Islet precursor cell (in vitro differentiated cells): ENCODE measurements at places on chromosomes 12 and 14.

- DNase-seq: peak; percentile 53
These were observed 25.6 kb downstream of the EMP1 start for GRCh38 chr12:13222076-13222475.

- DNase-seq: no peak
These were observed 11.8 kb upstream of the KSR2 start for GRCh38 chr12:117980616-117981015.

DNA sequence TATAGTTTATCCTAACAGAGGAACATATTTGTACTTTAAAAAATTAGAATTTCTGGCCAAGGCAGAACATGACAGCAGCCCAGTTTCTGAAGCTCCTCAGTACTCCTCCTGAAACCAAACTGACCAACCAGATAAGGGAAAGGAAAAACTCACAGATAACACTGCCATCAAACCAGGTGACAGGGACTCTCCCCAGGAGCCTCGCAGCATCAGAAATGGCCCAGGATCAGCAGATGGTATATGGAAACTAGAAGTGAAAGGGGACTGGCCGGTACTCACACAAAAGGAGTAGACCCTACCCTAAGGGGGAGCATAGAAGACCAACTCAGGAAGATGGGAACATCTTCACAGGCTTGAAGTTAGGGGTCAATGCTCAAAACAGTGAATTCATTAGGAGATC lies 22.0 kb downstream of the GALC start:
- no peak for DNase-seq

- no peak for DNase-seq
These were observed 328.9 kb downstream of the TMTC2 start for GRCh38 chr12:83015390-83016217.

DNA sequence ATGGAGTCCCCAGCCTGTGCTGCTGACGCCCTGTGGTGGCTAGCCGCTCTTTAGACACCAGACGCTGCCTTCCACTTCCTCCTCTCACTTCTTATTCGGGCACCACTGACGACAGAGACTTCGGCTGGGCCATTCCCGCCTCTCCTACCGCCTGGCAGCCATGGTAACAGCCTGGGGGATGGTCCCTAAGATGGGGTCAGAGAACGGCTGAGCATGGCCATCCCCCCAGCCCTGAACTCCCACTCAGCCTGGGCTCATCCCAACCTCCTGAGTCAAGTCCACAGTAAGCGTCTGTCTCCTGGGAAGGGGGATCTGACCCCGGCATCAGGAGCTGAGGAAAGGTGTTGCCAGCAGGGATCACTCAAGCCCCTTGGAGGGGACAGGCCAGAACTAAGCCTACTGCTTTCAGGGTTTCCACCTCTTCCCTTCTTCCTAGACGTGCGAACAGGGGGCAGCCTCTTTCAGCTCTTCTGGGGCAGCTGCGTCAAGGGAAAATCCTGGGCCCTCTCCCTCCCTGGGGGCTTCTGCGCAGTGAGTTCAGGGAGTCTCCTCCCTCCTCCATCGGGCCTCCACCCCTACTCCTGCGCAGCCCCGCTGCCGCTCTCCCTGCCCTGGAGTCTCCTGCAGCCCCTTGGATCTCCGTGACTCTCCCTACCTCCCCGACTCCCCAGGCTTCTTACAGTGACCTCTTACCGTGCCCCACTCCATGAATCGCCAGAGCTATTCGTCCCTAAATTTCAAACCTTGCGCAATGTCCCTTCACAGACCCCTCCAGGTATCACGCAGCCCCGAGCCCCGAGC lies 643 bp upstream of the TAMALIN start:
- peak; percentile 79 for DNase-seq

- no peak for DNase-seq
These were observed 14.1 kb downstream of the CLEC7A start for GRCh38 chr12:10115890-10116289.

DNA sequence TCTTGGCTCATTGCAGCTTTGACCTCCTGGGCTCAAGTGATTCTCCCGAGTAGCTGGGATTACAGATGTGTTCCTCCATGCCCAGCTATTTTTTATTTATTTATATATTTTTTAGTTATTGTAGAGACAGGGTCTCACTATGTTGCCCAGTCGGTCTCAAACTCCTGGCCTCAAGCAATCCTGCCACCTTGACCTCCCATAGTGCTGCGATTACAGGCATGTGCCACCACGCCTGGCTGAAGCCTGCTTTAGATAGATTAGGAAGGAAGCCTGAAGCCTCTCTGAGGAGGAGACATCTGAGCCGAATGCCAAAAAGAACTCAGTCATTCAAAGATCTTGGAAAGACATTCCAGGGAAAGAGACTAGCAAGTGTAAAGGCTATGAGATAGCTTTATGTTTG lies 10.2 kb downstream of the INHBC start:
- no peak for DNase-seq

DNA sequence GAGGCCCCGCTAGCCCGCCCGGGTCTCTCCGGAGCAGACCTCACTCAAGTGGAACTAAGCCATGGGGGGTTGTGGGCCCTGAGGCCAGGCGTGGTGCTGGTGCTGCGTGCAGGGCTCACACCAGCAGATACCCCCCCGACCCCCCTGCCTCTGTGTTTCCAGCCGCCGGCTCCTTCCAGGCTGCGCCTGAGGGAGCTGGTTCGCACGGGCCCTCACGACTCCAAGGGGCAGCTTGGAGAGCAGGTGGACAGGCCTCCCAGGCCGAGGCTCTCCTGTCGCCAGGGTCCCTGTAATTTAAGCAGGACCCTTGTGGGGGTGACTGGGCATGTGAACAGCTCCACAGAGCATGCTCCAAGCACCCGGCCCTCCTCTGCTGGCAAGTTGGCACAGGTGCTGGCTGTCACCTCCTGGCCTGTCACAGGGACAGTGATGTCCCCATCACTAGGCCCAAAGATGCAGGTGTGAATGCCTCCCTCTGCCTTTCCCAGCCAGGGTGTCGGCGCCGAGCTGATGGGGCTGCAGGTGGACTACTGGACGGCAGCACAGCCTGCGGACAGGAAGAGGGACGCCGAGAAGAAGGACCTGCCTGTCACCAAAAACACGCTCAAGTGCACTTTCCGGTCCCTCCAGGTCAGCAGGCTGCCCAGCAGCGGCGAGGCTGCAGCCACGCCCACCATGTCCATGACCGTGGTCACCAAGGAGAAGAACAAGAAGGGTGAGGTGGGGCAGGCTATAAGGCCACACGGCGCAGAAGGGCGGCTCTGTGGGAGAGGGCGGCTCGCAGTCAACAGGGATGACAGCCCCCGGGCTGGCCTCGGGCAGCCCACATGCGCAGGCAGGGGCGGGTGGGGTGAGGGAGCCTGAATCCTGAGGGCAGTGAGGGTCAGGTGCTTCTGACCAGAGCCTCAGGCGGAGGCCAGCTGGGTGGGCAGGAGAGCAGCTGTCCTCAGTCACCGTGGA lies 5.9 kb upstream of the TEX22 start:
- DNase-seq: peak; percentile 50

DNA sequence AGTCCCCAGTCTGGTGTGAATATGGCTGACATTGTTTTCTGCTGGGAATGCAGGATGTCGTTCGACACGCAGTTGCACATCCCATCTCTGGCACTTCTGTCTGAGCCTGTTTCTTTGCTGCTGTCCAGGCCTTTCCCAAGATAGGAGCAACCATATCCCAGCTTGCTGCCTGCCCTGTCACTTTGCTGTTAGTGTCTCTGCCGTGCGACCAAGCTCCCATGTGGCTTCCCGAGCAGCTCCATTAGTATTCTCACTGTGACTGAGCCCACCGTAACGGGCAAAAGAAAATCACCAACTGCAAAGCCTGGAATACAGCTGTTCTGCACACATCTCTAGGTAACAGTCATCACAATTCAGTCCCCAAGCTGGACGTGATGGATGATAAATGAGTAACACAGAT lies 66.0 kb upstream of the CPSF6 start:
- DNase-seq: no peak

DNA sequence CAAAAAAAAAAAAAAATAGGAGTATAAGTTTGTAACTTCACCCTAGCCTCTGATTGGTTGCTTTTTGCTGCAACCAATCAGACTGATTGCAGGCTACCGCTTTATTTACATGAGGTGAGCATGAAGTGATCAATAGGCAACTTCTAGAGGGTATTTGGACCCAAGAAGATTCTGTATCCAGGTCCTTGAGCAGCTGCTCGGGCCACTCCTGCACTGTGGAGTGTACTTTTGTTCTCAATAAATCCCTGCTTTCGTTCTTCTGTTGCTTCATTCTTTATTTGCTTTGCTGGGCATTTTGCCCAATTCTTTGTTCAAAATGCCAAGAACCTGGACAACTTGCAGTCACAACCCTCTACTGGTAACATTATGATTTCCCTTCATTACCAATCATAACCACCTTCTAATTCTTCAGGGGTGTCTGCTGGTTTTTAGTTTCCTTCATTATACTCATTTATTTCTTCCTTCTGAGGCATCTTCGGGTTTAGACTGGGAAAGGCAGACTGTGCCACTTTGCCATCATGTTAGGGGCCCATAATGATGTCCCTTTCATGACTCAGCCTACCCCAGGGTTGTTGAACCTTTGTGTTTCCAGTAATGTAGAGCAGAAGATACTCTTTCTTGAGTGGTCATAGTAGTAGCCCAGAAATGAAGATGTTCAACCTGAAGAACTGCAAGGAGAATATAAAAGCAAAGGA lies 43.4 kb upstream of the LIMA1 start:
- no peak for DNase-seq

DNA sequence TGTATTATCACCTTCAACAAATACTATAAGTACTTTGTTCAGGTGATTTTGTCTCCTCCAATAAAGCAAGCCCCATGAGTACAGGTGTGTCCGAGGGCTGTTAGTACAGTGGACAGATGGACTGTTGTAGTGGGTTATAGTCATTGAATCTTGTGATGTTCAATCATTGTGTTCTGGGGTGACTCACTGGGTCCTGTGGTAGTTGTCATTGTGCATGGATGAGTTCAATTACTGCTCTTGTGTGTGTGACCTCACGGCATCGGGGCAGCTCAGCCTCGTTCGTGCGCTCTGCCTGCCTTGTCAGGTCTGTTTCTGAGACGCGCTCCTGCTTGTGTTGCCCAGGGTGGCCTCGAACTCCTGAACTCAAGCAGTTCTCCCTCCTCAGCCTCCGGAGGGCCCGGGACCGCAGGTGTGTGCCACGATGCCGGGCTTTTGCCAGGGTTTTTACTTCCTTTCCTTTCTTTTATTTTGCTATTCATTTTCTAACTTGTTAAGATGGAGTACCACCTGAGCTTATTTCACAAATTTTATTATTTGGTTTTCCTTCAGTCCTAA lies 72.2 kb downstream of the DDX51 start:
- DNase-seq: no peak

DNA sequence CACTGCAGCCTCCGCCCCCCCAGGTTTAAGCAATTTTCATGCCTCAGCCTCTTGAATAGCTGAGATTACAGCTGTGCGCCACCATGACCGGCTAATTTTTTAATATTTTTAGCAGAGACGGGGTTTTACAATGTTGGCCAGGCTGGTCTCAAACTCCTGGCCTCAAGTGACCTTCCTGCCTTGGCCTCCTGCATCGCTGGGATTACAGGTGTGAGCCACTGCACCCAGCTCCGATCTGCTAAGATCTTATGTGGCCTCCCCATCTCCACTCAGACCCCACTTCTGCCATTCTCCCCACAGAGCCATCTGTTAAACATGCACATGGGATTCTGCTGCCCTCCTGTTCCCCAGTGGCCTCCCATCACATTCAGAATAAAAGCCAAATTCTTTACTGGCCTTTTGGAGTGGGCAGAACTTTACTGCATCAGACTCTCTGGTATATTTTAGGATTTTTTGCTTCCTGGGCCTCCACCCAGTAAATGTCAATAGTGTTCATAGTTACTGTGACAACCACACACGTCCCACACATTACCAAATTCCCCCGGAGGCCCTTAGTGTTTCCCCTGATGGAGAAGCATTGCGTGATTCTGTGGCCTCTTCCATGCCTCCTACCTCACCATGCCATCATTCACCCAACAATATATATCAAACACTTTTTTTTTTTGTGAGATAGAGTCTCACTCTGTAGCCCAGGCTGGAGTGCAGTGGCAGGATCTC lies 96.3 kb downstream of the PTPN11 start:
- DNase-seq: no peak

- peak; percentile 63 for DNase-seq
These were observed 78.6 kb downstream of the CLMN start for GRCh38 chr14:95240859-95241813.

GRCh38 chr14:94384342-94384741 lies 4.1 kb downstream of the SERPINA1 start:
- DNase-seq: peak; percentile 7

DNA sequence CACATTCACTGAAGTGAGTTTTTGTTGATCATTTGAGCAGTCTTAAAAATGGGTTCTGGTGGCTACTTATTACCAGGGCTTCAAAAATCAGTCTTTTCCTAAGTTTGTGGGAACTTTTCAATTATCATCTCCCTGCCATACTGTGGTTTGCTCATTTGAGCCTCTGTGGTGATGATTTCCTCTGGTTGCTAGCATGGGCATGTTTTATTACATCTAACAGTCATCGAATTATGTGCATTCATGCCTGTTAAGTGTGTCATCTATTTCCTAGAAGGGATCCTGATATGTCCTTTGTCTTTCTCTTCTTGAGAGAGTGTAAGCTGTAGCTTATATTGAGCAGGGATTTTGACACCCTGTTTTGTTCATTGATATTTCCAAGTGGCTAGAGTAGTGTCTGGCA lies 116.8 kb downstream of the WIF1 start:
- no peak for DNase-seq
